ENCODE measurements at places on chromosomes 12 and 14.

DNA sequence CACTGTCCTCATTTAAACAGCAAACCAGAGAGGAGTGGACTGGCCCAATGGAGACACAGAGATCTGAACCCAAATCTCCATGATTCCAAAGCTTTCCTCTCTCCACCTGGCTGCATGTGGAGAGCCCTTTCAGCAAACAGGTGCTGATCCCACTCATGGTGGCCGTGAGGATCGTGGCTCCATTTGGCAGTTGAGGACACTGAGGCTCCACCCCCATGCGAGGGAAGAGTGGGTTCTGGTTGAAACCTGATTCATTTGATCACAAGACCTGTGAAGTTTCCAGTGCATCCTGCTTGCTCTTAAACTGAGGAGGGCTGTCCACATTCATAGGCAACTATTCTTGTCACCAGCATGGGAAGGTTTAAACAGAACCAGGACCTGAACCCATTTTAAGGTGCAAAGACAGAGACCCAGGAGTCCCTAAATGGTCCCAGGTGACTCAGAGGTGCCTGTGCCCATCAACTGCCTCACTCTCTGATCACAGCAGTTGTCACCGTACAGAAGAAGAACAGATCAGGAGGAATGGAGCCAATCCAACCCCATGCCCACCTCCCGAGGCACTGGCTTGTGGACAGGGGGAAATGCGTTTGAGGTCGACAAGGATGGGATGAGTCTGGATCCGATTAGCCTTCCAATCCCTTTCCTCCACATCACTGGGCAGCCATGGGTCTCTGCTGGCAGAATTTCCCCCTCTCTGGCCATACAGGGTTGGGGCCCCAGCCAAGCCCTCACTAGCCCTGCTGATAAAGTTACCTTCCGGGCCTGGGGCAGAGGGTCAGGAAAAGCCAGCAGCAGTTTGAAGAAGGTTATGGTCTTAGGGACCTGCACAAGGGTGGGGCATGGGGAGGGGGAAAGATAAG, 45.5 kb upstream of the BCL11B start:
- DNase-seq, result no peak

GRCh38 chr12:62098132-62098531, 162.1 kb upstream of the USP15 start:
- DNase-seq, result no peak

- peak; percentile 6 for DNase-seq
These were observed 135.2 kb downstream of the RERGL start for GRCh38 chr12:17954788-17955187.

GRCh38 chr14:53304726-53305381, 151.7 kb upstream of the DDHD1 start:
- no peak for DNase-seq

DNA sequence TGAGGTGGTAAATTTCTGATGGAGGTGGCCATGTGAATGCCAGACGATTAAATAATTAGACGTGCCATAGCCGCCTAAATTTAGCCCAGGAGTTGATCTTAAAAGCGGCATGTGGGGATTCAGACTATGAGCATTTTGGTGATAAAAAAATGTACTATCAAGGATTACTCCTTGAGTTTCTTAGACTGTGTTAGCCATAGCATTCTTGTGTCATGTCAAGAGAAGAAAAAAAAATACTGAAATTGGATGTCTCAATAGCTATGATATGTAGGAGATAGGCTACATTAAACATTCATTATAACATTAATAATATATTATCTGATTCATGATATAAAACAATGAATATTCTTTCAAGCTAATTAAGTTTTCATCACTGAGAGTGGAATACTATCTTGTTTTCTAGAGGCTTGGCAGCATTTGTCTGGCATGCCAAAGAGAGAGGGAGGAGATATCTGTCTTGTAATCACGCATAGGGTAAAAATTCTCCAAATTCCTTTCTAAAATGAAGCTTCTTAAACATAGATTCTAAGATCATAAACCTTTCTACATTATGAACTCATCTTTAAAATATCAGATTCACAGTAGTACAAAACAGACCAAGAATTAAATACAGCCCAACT, 727.0 kb downstream of the C12orf50 start:
- DNase-seq, result no peak

DNA sequence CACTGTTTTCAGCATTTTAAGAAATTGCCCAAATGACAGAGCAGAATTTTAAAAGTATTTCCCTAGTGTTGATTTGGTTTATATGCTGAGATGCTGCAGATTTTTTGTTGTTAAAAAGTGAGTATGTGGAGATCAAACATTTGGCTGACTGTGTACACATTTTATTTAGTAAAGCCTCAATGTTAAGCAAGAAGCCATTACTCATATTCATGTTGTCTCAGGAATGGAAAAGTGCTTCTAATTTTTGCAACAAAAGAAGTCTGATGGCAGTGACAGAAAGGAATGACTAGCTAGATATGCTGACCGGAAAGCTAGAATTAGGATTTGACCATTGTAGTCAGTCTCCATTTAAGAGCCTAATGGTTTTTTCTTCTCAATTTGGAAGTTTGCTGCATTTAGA, 22.5 kb downstream of the SLC38A6 start:
- no peak for DNase-seq

DNA sequence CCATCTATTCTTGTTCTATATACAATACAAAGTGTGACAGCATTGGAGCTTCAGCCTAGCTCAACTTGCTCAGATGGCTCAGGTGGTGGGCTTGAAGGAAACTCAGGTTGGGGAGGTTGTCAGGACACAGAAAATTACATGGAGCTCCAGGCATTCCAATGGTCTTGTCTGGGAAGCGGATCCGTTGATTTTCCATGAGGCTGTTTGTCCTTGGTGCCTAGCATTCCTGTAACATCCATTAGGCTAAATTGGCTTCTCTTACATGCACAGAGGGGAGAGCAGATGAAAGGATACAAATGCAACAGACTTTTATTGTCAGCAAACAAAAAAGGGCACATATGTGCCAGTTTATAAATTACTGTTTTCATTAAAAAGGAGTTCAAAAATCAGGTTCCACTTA, 75.5 kb upstream of the OTX2 start:
- DNase-seq, result no peak

All from A172 (cell line).